NB4 (cell line): ENCODE measurements at places on chromosomes 6 and 20.

GRCh38 chr6:35154947-35155346 lies 13.8 kb upstream of the TCP11 start:
- DNase-seq = no peak

- peak; percentile 91 for DNase-seq
These were observed 7.9 kb upstream of the ARMC12 start for GRCh38 chr6:35728683-35729678.

DNA sequence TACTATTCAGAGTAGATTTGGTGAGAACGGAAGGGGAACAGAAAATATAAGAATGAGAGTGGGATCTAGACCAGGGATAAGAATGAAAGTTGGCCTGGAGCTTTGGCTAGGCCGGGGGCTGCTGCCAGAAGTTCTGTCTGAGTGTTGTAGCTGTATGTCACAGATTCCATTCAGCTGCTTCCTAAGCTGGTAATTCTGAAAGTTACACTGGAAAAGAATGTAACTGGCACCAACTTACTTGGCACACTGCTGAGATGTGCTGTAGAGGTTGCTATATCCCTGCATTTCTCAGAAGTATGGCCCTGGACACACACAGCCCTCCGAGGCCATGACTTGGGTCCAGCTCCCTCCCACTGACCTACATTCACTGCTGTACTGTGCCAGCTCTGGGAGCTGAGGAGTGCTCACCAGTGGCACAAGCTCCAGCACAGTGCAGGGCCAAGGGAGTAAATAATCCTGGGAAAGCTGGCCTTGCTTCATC lies 25.8 kb upstream of the TMEM217 start:
- no peak for DNase-seq

DNA sequence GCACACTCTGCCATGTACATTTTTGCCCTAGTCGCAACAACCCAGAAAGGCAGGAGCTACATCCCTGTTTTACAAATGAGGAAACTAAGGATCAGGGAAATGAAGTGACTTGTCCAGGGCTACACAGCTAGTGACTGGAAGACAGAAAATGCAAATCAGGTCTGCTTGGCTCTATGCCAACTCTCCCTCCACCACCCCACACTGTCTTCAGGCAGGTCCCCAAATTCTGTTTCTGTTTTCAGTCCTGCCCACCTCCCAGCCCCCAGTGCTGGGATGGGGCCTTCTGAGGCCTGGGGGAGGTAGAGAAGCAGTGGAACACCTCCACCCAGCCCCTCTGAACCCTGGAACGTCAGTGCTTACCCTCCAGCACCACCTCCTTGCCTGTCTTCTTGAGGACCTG lies 5.1 kb downstream of the SNTA1 start:
- no peak for DNase-seq

GRCh38 chr6:110529355-110529754 lies 52.9 kb upstream of the SLC22A16 start:
- peak; percentile 65 for DNase-seq

DNA sequence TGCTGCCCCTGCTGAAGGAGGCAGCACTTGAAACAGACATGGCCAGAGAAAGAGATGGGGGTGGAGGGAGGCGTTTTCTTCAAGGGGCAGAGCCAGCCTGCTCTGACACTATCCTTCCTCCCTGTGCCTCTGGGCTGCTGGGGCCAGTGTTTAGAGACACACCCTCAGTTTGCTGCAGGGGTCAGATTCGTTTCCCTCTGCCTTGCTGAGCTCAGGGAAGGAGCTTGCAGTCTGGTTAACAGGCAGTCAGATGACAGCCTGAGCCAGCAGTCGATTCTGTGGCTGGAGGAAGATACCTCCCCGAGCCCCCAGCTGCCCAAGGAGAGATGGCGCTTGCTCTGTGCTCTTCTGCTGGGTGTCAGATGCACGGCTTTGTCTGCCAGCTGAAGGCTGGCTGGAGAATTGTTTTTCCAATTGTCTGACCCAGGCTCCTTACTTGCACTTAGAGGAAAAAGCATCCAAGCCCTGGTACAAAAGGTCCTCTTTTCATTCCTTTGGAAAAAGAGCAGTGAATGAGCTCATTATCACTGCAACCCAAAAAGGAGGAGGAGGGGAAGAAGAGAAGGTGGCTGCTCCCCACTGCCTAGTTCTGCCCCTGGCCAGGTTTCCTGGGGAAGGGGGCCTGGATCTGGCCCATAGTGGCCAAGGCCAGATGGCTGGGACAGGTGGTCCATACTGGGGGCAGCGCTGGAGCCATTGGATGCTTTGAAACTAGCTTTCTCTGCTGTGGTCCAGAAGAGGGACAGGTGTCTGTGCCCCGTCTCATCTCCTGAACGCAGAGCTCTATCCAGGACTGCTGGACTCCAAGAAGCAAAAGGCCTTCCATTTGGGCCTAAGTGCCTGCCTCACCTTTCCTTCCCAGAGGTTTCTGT lies 88.2 kb downstream of the TCP11 start:
- peak; percentile 67 for DNase-seq

- DNase-seq = no peak
These were observed 143.6 kb upstream of the ZNF184 start for GRCh38 chr6:27616328-27617045.

DNA sequence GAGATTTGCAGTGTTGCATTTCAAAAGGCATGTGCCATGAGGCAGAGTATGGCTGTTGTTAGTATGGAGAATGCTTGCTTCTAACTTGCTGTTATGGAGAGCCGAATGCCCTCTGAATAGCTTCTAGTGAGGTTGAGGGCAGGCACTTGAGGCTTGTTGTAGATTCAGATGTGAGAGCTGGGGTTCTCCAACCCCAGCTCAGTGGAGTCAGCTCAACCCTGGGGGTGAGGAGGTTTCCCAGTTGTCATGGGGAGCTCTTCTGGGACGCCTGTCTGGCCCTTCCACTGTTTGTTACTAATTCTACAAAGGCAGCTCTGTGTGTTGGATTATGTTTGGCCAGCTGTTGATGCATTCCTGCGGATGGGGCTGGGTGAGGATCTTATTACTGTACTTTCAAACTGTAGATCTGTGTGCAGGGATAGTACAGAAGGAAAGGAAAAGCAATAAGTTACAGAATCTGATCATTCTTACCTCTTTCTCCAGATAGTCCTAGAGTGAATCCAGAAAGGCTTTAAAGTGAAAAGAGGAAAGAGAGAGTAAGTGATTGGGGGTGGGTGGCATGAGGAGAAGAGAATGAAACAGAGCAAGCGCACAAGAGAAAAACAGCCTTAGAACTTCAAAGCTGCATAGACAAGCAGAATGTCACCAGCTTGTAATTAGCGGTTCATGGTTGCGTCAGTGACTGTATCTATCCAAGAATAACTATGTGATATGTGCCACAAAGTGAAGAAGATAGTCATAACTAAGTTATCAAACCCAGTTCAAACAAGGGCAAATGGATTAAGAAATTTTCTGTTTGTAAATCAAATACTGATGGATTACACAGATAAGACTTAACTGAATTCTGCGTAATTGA lies 148.7 kb downstream of the PRL start:
- no peak for DNase-seq
